ENCODE measurements at places on chromosomes 1 and 21.

GRCh38 chr1:226662642-226663326 is 76.3 kb downstream of the ITPKB start:
- DNase-seq = peak; percentile 40

GRCh38 chr1:219206350-219206749 is 32.7 kb downstream of the LYPLAL1 start:
- no peak for DNase-seq

- no peak for DNase-seq
Observed at GRCh38 chr1:53410100-53410541, 49.1 kb upstream of the DMRTB1 start.

DNA sequence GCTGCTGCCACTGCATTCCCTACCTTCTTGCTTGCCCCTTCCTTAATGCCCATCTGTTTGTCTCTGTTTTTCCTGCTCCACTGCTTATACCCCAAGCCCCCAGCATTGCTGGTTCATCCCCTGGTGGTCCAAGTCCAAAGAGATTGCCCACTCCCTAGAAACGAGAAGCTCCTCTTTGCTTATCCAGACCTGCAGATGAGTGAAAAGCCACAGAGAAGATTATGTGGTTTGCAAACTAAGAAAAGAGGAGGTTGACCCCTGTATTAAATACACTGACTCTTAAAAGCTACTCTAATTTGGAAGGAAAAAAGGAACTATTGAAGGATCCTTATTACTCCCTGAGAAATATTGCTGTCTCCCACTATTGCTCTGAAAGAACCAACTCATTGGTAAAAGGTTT is 146.8 kb upstream of the RAB4A start:
- DNase-seq = no peak

DNA sequence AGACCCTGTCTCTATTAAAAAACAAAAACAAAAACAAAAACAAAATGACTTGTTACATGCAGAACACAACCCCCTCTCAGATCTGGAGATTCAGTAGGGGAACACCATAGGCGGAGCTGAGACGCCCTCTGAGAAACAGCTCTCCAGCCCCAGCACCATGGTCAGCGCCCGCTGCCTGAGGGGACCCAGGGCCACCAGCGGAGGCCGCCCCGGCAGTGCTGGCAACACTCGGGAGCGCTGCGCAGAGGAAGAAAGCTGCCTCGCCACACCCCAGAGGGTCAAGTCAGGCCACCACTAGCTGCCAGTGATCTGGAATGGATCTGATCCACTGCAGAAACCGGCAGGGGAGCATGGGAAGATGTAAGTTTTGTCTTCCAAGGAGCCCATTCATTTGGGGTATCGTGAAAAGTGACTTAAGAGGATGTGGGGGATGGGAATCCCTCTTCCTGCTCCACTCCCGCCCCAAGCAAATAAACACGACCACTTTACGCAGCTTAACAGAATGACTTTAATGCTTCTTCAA is 3.1 kb downstream of the ACTA1 start:
- DNase-seq = no peak

DNA sequence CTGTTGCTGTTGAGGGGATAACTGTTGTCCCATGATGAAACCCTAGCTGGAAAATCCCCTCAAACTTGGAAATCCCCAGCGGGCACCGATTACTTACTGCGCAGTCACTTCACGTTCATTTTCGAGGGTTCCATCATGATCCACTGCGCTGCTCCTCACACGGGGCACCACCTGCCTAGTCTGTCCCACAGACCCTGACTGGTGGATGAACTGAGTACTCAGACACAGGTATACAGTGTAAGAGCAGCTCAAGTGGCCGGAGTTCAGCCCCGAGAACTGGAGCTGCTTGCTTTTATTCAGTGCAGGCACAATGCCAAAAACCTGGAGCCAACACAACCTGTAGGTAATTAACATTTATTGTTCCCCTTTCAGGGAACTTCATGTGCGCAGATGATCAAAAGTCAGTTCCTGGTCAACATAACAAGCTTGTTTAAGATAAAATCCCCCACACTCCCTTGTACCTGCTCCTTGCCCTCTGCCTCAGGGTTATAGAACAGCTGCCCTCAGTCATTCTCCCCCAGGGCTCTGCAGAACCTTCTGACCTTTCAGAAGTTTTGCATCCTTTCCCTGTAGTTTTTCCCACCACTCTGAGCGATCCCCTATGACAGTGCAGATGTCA is 46.5 kb upstream of the PRELP start:
- no peak for DNase-seq

DNA sequence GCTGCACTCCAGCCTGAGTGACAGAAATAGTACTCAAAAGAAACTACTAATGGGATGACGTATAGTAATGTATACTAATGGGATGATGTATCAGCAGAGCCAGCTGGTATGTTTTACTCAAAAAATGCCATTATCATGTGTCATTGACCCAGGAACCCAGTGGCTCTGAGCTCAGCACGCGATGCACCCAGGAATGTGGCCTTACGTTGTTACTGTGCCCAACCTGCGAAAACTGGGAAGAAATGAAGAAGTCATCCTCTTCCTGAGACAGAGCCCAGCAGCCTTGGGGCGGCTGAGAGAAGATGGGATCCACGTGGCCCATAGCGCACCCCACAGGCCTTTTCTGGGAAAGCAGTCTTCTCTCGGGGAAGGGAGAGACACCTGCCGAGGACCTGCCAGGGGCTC is 8.8 kb downstream of the UBE2J2 start:
- DNase-seq = no peak

- no peak for DNase-seq
Observed at GRCh38 chr1:24970926-24971875, 41.1 kb upstream of the RUNX3 start.

DNA sequence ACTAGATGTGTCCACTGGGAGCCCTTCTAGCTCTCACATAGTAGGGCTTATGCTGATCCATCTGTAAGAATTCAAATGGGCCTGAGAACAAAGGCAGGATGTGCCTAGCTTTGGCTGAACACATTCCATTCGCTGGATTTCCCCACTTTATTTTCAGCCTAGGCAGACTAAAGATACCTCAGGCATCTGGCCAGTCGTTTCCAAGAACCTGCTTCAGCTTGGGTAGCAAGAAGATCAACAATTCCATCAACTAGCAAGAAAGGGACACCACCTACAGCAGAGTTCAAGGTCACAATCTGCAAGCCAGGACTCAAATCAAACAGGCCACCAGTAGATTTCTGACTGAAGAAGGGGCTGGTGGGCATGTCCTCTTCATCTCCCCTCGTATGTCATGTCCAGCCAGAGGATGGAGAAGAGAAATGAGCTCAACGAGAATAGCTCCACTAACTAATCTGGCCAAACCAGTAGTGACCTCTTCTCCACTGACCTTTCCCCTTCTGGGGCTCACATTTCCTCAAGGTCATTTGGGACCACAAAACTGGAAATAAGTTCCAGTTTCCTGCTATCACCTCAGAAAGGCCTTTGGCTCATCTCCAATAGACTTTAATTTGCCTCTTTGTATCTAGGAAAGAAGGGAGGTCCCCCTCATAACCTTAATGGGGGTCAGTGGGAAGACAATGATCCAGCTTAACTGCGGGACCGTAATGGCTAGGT is 14.2 kb downstream of the TXNIP start:
- DNase-seq = no peak

DNA sequence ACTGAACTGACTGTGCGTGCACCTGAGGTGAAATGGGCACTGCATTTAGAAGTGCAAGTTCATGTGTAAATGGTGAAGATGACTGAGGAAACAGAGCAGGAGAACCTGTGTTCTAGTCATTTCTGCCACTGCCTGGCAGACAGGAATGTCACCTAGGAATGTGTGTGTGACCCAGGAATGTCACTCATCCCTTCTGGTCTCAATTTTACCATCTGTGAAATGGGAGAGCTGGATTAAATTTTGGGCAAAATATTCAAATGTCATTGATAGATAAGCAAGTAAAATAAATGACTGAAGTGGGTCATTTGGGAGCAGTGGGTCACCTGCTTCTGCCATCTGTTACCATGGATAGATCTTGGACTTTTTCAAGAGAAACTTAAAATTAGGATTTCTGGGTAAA is 42.2 kb downstream of the SLC35F3 start:
- no peak for DNase-seq

DNA sequence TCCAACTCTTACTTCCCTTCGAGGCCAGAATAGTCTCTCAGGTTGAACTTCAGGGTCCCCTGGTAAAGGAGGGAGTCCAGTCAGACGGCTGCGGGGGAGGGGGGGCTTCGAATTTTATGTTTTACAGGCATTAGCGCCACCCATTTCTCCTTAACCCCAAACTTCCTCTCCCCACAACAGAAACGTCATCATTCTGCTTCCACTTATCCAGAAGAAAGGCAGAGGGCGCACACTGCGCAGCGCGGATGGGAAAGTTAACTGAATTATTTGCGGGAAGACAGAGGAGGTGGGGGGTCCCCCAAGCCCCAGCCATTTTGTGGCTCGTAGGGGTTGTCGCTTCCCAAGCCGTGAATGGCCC is 529 bp upstream of the PRMT2 start:
- peak; percentile 79 for DNase-seq

GRCh38 chr1:18798946-18799345 is 60.5 kb downstream of the TAS1R2 start:
- DNase-seq = no peak

DNA sequence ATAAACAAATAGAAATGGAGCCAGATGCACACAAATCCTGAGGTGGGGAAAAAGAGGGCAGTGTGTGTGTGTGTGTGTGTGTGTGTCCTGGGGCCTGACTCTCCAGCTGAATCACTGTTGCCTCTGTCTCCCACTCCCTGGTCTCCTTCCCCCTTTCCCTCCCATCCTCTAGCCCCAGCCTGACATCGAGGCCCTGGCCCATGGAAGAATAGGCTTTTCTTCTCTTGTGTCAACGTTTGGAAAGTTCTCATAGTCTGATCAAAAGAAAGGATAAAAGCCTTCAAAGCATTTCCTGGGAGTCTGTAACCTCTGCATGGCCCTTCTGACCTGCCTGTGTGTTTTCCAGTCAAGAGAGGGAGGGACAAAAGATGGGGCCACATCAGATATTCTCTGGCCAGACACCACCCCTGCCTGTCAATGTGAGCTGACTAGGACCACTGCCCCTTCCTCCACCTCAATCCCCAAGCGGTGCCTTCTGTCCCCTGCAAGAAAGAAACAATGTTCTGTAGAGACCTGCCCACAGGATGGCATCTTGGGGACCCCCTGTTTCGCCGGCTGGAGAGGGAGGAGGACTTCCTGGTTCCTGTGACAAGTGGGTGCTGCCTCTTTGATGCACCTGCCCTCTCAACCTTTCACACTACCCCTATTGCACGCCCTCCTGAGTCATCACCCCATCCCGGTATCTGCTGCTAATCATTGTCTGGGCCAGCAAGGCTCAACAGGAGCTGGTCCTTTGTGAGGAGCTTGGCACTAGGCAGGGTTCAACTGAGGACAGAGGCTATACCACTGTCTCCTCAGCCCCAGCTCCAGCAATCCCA is 16.2 kb downstream of the KCNJ10 start:
- DNase-seq = no peak

GRCh38 chr1:119163396-119163795 is 22.9 kb upstream of the WARS2 start:
- no peak for DNase-seq

- no peak for DNase-seq
Observed at GRCh38 chr21:20030390-20030789, 967.8 kb upstream of the NCAM2 start.

- peak; percentile 28 for DNase-seq
Observed at GRCh38 chr1:24861821-24862727, 68.0 kb downstream of the RUNX3 start.

DNA sequence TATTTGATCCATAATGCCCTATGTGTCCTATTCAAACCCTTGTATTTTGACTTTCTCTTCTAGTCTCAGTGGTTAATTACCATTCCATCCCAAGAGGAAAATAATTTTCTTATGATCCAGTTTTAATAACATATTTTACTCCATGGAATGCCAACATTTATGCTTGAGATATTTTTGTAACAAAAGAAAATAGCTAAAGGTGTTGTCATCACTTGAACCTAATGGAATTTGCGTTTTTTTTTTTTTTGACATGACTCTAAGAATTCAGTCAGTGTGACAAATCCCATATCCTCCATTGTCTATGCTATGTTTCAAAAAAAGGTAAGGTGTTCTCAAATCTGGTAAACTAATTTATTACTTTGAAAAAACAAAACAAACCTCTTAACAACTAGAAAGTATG is 324.1 kb upstream of the ADAMTS5 start:
- no peak for DNase-seq

DNA sequence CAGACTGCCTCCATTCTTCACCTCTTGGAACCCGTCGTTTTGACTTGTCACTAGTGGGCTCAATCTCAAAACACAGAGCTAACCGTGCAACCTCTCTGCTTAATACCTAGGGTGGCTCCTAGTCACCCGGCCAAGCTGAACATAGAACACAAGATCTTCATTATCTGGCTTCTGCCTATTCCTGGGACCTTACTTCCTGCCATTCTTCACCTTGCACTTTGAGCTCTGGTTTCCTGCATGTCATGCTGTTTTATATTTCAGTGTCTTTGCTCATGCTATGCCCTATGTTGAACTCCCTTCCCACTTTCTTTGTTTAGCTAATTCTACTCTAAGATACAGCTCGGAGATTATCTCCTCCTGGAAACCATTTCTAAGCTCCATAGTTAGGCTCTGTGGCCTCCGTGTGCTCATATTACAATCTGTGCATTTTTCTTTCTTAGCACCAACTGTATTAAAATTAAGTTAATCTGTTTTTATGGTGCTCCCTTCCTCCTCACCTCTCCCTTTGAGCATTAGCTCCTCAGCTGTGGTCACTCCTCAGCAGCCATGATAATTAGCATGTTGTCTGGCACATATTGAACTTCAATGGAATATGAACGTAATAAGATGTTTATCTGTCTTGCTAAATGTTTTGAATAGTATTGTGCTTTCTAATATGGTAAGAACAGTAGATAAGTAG is 13.1 kb downstream of the GPSM2 start:
- DNase-seq = no peak

DNA sequence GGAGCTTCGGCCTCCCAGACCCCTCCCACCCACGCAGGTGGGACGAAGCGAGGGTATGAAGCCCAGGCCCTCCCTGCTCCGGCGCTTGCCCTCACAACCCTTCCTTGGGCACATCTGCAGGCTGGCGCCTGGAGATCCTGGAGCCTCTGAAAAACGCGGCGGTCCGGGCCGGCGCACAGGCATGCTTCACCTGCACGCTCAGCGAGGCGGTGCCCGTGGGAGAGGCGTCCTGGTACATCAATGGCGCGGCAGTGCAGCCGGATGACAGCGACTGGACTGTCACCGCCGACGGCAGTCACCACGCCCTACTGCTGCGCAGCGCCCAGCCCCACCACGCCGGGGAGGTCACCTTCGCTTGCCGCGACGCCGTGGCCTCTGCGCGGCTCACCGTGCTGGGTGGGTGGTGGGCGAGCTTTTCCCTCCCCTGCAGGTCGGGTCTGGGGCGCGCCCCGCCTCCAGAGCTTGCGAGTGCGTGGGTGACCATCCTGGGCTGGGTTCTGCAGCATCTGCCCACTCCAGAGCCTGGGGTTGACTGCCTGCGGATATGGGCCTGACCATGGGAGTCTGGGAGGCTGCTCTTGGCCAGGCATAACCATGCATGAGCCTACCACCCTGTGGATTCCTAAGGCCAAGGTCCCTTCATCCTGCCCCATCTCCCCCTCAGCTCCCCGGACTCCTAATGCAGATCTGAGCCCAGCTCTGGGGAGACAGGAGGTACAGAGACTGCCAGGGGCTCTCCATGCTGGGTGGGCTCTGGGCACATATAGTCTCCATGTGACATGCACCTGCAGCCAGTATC is 89.8 kb downstream of the TRIM11 start:
- DNase-seq = no peak

GRCh38 chr1:114349891-114350605 is 161.0 kb downstream of the TRIM33 start:
- no peak for DNase-seq

GRCh38 chr21:42195378-42196031 is 23.4 kb upstream of the ABCG1 start:
- no peak for DNase-seq

GRCh38 chr1:31943546-31944184 is 5.5 kb upstream of the PTP4A2 start:
- no peak for DNase-seq
